ENCODE measurements at places on chromosomes 6 and 20.

DNA sequence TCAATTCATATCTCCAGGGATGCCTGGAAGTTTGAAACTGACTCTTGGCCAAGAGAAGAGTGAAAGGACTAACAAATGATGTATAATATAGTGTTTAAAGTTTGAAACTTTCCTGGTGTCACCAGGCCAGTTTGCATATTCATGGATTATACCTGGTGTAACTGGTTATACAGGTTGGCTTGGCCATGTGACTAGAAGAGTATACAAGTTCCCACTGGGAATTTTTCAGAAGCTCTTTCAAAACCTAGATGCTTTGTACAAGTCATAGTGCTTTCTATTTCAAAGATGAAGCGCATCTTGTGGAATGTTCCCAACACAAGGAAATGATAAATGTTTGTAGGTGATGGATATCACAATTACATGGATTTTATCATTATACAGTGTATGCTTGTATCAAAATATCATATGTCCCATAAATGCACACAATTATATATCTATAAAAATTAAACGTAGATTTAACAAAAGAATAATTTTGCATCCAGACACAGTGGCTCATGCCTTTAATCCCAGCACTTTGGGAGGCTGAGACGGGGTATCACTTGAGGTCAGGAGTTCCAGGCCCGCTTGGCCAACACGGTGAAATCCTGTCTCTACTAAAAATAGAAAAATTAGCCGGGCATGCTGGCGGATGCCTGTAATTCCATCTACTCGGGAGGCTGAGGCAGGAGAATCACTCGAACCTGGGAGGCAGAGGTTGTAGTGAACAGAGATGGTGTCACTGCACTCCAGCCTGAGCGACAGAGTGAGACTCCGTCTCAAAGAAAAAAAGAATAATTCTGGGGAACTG, 1420.2 kb downstream of the GRIK2 start:
- no peak for DNase-seq

DNA sequence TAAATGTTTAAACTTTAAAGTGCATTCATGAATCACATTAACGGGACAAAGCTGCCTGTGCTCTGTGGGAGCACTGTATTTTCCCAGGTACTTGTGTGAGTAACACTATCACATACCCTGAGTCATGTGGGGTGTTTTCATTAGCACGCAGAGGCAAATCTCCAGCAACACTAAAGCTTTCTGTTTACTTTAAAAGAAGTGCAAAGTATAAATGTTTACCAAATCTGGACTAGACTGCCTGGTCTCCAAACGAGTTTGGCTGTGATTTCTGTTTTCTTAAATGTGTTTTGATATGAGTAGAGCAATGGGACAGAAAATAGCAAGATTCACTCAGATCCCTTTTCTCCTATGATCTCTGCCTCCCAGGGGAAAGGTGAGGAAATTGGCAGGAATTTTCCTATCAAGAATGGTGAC, 28.8 kb upstream of the RIPPLY2 start:
- no peak for DNase-seq

DNA sequence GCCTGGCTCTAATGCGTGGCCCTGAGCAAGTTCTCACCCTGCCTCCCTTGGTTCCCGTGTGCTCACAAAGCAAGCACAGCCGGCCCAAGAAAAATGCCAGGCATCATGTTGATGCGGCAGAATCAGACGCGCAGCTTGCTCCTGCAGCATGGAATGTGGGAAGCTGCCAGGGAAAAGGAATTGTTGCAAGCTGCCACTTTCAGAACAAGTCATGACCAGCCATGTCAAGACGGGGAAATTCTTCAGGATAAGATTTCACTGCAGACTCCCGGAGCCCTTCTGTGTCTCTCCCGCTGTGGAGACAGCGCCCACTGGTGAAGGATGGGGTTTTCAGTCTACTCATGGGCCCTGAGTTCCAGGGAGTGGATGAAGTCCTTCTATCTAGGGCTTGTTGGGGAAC, 4.6 kb downstream of the DACT2 start:
- DNase-seq, result no peak

DNA sequence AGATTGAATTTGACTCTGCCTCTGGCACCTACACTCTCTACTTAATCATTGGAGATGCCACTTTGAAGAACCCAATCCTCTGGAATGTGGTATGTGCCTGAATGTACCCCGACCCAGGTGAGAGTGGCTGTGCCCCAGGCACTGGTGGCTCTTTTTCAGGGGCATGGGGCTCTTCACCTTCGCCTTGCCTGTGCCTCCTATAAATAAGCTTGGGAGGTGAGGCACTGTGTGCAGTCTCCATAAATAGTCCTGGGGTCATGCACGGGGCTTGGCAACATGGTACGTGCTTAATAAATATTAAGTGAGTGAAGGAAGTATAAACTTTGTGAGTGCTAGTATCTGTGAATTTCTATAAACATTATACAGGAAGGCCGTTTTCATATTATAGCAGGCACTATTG, 33.0 kb downstream of the GHRH start:
- no peak for DNase-seq

- DNase-seq, result no peak
These were observed 119.7 kb downstream of the BCKDHB start for GRCh38 chr6:80226151-80226550.

- DNase-seq, result no peak
These were observed 2.2 kb downstream of the NOL4L start for GRCh38 chr20:32582659-32583580.

DNA sequence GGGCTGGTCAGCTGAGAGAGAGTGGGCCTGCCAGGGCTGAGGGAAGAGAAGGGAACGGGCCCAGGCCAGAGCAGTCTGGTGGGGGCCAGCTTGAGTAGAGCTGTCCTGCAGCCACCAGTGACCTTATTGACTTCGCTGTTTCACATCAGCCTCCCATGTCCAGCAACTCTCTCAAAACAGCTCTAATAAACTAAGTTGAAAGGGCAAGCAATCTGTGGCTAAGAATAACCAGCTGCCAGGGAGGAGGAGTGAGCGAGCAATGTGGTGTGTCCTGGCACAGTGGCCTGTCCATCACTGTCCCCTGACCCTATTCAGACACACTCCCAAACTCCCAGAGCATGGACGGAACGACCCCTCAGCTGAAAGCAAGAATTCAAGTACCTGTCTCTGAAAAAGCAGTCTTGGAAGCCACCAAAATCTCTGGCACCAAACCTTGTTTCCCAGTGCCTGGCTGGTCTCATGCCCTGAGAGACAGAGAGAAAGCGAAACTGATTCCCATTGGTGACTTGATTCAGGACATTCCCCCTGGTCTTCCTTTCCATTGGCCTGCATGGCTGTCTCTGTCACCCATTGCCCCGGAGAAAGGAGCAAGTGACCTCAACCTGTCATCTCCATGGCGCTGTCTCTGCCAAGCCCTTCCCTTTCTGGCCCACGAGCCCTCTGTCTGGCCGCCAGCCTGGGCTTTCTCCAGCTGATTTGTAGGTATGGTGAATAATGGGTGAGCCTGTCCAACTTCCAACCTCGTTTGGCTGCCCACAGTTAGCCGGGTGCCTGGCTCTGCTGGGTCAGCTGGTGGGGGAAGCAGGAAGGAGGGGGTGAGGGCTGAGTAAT, at the start of gene DDO:
TSS of gene DDO (minus strand) at position 490 of the 831 bp plus-strand sequence. CDS start 2,113 bp downstream, outside the sequence.
- DNase-seq, result no peak

- DNase-seq, result no peak
These were observed 63.8 kb upstream of the DYNLRB1 start for GRCh38 chr20:34452281-34452982.

DNA sequence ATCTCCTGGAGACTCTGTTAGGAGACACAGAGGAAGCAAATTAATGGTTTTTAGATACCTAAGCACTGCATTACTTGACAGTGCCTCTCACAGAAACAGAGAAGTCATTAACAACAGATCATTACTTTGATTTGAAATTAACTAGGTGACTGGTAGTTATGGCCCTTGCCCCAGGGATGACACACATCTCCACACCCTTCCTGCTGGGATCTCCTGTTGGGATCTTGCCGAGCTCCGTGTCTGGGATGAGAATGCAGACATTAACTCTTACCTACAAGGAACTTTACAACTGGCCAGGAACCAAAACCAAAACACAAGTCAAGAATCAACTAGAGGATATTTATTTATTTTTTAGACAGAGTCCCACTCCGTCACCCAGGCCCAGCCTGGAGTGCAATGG, 2.2 kb upstream of the PRELID3B start:
- DNase-seq, result no peak

- no peak for DNase-seq
These were observed 84.5 kb downstream of the IYD start for GRCh38 chr6:150453357-150453756.

- DNase-seq, result no peak
These were observed 124.5 kb downstream of the HIVEP2 start for GRCh38 chr6:142820338-142821051.

DNA sequence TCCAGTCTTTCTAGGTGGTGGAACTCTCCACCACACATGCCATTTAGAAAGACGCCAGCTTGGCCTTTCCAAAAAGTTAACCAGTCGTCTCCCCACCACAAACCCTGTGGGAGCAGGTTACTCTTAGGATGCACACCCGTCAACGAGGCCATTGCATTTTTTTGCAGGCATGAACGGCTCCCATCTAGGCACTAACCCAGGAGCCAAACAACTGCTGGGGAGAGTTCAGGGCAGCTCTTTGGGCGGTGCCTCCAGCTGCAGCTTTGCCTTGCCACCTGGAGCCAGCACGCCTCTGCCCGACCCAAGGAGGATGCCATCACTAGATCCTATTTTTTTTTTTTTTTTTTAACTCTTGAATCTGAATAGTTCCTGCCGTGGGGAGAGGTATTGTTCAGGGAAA, 39.9 kb downstream of the TBC1D7 start:
- no peak for DNase-seq
